Dermis blood vessel endothelial cell (primary cell): ENCODE measurements at places on chromosomes 3 and 15.
A peak's percentile ranks its signal among the peaks of the same experiment; 100 is the strongest.

DNA sequence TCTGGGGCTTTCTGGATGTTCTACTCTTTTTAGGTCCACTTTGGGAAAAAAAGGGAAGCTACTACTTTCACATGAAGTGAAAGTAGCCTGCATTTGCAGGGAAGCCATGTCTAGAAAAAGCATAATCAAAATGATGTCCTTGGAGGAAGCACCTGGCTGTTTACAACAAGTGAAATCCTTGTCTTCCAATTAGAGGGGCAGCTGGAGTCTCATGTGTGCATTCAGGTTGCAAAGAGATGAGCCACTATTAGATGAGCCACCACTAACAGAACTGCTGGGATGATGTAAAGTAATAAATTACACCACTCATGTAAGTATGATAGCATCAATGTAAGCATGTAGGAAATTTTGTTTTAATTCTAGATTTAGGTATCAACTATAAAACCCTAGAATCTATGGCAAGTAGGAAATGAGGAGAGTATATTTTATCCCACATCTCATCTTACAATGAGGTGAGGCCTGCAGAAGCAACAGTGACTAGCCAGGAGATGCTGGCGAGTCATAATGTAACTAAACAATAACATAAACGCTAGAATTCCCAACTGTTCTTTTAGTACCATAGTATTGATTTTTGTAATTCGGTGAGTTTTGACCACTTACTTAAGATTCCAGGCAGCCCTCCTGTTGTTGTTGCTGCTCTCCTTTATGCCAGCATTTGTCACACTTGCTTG, 75.9 kb downstream of the TMEM108 start:
- no peak for DNase-seq

GRCh38 chr15:74307827-74308811, 59.3 kb downstream of the CYP11A1 start:
- DNase-seq: peak; percentile 79

- DNase-seq: no peak
Measured at GRCh38 chr3:141011997-141012262, 39.2 kb upstream of the SPSB4 start.

GRCh38 chr3:100932491-100932890, 60.7 kb downstream of the ABI3BP start:
- no peak for DNase-seq

GRCh38 chr3:49358217-49358883, at the start of gene GPX1:
Gene GPX1 (minus strand): TSS chr3:49358353. CDS start chr3:49358278, 75 bp downstream.
- peak; percentile 96 for DNase-seq

DNA sequence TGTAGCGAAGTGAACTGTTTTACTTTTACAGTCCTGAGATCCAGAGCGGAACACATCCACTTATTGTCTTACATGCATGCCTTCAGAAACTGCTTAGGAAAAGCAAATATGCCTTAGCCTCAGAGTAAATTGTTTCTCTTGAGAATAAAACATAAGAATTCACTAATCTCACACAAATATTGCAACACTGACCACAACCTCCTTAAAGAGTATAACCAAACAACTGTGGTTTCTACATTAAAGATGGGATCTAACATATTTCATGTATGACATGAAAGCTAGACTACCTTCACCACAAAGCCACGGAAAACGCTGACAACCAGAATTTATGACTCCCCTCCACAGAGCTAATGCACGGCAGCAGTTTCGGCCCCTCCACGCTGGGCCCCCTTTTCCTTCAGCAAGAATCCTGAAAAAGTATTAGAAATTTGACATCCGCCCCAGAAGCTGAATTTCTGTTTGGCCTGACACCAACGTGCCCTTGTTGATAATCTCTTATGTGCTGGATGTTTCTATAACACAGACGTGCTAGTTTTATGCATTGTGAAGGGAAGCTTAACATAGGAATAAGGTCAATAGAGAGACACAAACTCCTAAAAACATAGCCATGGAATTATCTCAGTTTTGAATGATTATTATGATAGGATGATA, 84.6 kb downstream of the GREM1 start:
- no peak for DNase-seq

GRCh38 chr3:120894316-120895057, 13.5 kb upstream of the STXBP5L start:
- no peak for DNase-seq

DNA sequence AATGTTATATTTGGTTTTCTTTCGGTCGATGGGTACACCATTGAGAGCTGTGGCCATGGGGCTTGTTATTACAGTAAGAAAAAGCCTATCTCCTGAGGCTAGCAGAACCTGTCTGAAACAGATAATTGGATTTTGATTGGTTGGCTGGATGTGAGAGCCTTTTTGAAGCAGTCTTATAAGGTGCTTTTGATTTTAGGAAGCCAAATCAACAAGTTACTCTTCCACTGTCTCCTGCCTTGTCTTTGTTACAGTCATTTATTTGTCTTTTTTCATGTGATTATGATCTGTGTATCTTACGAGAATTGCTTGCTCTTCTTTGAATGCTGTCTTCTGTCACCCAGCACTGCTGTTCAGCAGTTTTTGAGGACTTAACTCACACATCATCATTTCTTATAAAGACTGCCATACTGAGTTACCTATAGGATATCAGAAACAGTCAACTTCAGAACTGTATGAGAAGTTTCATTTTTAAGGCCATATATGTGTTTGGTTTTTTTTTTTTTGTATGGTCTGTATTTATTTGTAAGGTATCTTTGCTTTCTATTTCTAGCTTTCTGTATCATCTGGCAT, 51.1 kb downstream of the MEF2A start:
- no peak for DNase-seq

DNA sequence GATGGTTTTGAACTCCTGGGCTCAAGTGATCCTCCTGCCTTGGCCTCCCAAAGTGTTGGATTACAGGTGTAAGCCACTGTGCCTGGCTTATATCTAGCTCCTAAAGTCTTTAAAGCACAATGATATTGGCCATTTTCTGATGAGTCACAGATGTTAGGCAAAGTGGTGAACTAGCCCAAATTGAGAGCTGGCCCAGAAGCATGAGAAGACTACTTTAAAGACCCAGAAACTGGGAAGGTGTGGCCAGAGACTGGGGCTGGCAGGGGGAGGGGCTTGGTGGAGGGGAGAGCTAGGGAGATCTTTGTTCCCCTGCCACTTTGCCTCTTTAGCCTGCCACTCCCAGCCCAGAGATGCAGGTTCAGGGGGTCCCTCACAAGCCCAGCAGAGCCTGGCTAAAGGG, 21.6 kb downstream of the CHRNA3 start:
- no peak for DNase-seq

- DNase-seq: no peak
Measured at GRCh38 chr3:83033133-83033532, 1271.7 kb upstream of the GBE1 start.

DNA sequence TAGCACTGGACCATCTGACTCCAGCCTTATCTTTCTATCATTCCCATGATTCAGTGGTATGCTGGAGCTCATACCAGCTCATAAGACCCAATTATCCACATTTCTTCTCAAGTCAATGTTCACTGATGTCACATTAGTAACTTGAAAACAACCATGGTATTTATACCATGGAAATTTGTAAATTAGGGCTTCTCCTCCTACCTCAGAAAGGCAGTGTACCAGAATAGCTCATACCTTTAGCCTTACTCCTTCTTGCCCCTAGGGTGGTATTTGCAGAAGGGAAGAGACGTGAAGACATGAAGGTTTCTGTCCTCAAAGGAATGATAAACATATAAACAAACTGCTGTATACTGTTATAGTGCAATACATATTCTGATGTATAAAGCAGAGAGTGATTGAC, 114.2 kb downstream of the NEK11 start:
- DNase-seq: no peak

GRCh38 chr3:120636795-120637401, 40.8 kb downstream of the NDUFB4 start:
- DNase-seq: no peak

GRCh38 chr15:41566121-41566885, 7.3 kb downstream of the TYRO3 start:
- DNase-seq: no peak

- DNase-seq: peak; percentile 82
Measured at GRCh38 chr3:192063570-192063969, 602.6 kb downstream of the PYDC2 start.

DNA sequence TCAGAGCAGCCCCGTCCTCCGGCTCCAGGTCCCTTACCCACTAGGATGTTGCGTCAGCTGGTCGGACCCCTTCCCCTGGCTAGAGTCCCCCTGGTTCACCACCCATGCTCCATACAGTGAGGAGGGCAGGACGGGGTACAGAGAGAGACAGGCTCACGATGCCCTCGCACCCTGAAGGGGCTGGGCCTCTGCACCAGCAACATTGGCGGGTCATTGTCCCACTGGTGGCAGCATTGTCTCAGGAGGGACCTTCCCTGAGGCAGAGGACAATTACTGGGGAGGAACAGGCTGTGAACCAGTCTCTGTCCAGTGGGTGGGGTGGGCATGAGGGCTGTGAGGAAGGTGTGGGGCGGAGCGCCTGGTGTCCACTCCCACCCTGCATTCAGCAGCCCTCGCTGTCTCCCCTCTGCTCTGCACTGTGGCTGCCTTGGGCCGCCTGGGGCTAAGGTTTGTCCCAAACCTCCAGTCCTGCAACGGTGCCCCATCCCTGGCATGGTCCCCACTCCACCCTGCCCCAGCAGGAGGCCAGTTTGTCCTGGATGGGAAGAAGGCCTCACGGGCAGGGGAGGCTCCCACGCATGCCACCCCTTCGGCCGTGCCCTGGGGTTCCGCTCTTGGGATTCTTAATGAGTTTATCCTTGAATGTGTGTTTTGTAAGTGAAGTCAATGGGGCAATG, 48.0 kb upstream of the KLF13 start:
- DNase-seq: no peak

DNA sequence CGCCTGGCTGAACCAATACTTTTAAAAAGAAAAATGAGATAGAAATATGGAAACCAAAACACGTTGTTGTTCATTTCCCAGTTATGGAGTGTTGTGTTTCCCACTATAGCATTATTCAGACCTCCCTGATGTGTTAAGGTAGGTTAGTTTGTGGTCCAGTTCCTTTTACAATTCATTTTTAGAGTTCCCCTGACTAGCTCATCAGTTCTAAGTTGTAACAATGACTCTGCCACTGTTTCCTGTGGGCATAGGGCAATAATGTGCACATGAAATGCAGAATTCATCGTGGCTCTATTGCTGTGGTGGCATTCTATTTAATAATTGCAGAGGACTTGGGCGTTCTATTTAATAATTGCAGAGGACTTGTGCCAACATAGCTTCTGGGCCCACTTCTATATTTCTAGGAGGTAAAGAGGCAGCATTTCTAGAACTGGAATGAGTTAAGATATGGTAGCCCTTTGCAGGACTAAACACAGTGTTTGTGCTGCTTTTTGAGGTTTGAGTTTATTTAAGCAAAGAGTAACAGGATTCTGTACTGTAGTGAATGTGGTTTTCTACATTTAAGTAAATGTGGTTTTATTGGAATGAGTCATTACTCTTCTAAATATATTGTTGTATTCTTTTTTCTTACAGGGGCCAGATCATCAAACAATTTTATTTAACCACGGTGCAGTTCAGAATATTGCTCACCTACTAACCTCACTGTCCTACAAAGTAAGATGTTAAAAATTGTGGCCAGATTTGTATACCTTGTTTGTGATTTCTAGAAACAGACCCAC, 47.5 kb downstream of the ARMC8 start:
- no peak for DNase-seq

GRCh38 chr3:46576386-46576785, 10.3 kb upstream of the LRRC2 start:
- no peak for DNase-seq

DNA sequence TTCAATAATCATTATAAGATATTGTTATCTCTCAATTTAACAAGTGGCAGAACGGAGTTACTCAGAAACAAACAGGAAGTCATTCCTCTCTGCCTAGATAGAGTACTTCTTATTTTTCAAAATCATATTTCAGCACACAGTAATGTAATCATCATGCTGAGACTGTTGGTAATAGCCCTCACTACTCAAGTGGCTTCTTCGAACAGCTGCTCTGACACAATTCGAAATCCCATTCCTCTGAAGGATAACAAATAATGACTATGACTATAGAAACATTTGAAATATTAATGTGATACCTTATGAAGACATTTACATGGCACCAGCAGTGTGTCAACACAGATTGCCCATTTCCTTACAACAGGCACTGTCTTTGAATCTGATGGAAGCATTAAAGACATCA, 1249.8 kb downstream of the NSUN3 start:
- DNase-seq: no peak

DNA sequence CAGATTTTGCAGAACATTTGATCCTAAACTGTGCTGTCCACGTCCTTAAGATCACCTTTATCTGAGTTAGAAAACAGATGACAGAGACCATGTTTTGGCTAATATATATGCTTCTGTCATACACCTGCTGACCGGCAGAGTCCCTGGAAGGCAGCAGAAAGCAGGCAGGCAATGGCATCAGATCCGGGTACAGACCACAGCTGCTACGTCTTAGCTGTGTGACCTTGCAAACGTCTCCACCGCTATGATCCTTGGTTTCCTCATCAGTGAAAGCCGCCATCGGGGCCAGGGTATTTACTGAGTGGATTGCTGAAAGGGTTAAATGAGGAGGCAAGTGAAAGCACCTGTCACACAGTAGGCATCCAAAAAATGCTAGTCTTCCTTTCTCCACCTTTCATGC, 72.1 kb downstream of the ABTB1 start:
- no peak for DNase-seq

- no peak for DNase-seq
Measured at GRCh38 chr15:95825671-95826411, 504.7 kb upstream of the NR2F2 start.

GRCh38 chr15:78739996-78740903, 71.0 kb downstream of the ADAMTS7 start:
- peak; percentile 70 for DNase-seq

DNA sequence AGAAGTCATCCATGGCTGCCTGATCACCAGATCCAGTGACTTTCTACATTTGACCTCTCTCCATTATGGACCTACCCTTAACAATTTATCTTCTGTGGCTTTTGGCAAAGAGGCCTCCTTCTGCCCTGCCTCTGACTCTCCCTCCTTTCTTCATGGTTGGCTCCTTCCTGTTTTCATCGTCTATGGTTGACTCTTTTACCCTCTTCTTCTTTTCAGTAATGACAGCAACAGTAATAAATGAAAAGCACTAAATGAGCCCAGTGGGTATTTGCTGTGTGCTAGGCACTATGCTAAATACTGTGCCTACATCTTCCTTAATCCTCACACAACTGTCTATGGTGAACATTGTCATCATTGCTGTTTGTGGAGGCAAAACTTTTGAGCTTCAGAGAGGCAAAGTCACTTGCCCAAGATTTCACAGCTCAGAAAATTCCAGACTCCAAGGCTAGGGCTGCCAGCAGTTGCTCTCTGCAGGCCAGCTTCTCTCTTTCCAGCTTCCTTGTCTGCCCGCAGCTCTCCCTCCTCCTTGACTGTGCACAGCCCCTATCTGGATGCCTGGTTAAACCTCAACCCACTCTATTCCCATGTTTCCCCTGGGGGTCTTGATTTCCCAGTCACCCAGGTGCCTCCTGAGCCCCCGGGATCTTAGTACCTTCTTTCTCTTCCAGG, 24.6 kb downstream of the ITPR1 start:
- DNase-seq: no peak
